ENCODE measurements at places on chromosomes 6 and 20.

- DNase-seq = no peak
These were observed 284.9 kb downstream of the PRKN start for GRCh38 chr6:162442687-162443086.

DNA sequence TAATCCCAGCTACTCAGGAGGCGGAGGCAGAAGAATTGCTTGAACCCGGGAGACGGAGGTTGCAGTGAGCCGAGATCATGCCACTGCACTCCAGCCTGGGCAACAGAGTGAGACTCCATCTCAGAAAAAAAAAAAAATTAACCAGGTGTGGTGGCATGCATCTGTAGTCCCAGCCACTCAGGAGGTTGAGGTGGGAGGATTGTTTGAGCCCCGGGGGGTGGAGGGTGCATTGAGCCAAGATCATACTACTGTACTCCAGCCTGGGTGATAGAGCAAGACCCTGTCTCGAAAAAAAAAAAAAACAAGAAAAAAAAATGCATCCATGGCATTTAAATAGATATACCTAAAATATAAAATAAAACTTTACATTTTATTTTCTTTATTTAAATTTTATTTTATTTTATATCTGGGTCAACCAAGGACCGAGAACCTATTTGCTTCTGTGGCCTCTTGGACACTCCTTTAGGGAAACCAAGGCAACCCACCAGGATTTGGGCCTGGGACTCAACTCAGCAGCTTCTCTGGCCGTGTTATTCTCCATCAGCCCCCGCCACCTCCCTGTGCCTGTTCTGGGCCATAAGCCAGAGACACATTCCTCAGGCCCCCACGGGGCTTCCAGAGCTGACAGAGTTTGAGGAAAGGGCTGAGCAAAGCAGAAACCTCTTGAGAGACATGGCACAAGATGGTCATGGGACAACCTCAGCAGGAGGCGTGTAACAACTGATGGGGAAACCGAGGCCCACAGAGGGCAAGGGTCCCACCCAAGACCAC is 6.2 kb downstream of the SNTA1 start:
- DNase-seq = no peak

DNA sequence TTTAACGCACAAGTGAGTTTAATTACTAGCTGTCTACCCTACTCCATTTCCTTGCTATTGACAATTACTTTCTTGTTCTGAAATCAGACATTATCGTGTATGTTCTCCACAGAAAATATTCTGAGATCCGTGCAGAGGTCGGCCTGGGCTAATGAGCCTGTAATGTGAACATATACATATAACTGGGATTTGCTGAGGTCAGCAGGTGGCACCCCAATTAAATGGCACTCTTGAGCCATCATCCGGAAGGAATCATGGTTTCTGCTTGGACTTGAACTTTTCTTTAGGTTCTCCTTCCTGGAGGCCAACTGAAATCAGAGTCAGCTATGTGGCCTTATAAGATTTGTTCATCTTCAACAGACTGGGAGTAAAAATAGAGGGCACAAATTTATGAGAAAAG is 3.6 kb downstream of the HLA-DQB1 start:
- DNase-seq = no peak

- no peak for DNase-seq
These were observed at the start of gene PAK5 for GRCh38 chr20:9838378-9839295. Gene PAK5 (minus strand): TSS chr20:9839076. CDS start chr20:9644328, 194,748 bp downstream.

GRCh38 chr20:4190792-4191519 is 175.6 kb upstream of the RNF24 start:
- no peak for DNase-seq

DNA sequence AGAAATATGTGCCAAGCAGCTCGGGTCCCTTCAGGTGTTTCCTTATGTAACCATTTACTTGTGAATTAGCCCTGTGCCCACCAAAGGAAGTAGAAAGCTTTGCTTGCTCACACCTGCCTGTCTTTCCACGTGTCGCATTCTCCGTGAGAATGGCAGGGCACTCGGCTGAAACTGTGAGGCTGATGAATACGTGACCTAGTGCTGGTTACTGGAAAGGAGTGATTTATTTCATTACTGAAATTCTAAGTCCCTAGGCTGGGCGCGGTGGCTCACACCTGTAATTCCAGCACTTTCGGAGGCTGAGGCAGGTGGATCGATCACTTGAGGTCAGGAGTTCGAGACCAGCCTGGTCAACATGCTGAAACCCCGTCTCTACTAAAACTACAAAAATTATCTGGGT is 45.9 kb upstream of the TULP1 start:
- no peak for DNase-seq

Data from glomerular endothelial cell (primary cell).